ENCODE measurements at places on chromosomes 5 and 9. TPM values are rescaled to one million over a fixed set of nuclear protein-coding genes. Genes with fewer than 3 reads are reported as not detected.

The MTREX gene
- 36.3 TPM for total RNA-seq

The BTNL8 gene
- not detected for total RNA-seq

The TMEM167A gene
- total RNA-seq, result 68.0 TPM

The SLC36A2 gene
- not detected for total RNA-seq

The CER1 gene
- total RNA-seq, result not detected

The PCDHA13 gene
- total RNA-seq, result not detected

The PCDHB15 gene
- not detected for total RNA-seq

The TMEM252 gene
- total RNA-seq, result not detected

The EMB gene
- total RNA-seq, result 6.0 TPM

The GAPT gene
- not detected for total RNA-seq

The HDAC3 gene
- 48.8 TPM for total RNA-seq

The UNC5A gene
- 0.33 TPM for total RNA-seq

The CSNK1G3 gene
- 22.9 TPM for total RNA-seq

The FGF10 gene
- total RNA-seq, result not detected

The ANP32B gene
- 306 TPM for total RNA-seq
